CD8-positive, alpha-beta memory T cell (primary cell): ENCODE measurements at places on chromosomes 11 and 22. TPM values are rescaled to one million over a fixed set of nuclear protein-coding genes. Genes with fewer than 3 reads are reported as not detected.

DNA sequence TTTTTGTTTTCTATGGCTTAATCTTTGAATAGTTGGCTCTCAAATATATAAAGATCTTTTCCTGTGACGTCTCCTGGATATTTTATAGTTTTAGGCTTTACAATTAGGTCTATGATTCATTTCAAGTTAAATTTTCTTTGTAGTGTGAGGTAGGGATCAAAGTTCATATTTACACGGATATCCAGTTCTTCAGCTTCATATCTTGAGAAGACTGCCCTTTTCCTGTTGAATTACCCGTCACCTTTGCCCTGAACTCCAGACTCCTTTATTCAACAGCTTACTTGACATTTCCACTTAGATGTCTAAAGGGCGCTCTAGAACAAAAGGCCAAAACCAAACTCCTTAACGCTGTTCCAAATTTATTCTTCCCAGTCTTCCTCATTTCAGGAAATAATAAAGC, 51.7 kb downstream of the TTC17 start:
- H3K27me3 ChIP-seq = no peaks in the 10 kb centered on the region
- H3K4me1 ChIP-seq = no peaks in the 10 kb centered on the region
- DNase-seq = no peak
- peaks cover 47% of the 10 kb centered on the region for H3K36me3 ChIP-seq
- H3K27ac ChIP-seq = no peak overlapping the region

DNA sequence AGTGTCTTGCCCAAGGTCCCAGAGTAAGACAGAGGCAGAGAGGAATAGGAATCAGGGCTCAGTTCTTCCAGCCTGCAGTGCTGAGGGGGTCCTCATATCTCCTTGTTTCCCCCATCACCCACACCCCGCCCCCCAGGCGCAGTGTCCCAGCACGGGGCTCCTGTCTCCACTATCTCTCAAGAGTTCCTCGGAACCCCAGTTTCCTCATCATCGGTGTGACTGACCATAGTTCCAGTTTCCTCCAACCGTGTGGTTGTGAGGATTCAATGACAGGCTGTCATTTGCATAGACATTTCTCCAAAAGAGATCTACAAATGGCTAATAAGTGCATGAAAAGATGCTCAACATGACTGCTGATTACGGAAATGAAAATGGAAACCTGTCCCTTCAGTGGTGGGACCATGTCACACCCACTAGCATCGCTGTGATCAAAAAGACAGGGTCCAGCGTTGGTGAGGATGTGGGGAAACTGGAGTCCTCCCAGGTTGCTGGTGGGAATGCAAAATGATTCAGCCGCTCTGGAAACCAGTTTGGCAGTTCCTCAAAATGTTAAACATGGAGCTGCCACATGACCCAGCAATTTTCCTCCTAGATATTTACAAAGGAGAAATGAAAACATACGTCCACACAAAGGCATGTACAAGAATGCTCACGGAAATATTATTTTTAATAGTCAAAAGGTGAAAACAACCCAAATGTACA, 31.8 kb upstream of the PDGFB start:
- H3K4me3 ChIP-seq = no peak overlapping the region
- no peaks in the 10 kb centered on the region for H3K36me3 ChIP-seq
- H3K27me3 ChIP-seq = peaks cover 5% of the 10 kb centered on the region
- no peaks in the 10 kb centered on the region for H3K4me1 ChIP-seq

DNA sequence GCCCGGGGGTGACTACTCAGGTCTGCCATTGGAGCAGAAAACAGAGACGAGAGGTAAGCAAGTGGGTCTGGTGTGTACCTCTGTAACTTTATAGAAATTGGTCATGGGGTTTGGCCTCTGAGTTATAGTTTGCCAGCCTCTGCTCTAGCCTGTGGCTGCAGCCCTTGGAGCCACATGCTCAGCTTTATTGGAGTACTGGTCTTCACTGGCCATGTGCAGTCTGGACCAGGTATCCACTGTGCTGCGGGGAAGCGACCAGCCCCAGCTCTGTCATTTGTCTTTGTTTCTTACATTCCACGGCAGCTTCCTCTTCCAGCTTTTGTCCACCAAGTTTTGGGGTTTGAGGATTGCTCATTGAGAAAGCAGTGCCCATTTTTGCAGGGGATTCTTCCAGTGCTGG, 453.4 kb downstream of the TBC1D22A start:
- H3K36me3 ChIP-seq = no peaks in the 10 kb centered on the region
- no peak overlapping the region for H3K27ac ChIP-seq
- H3K4me1 ChIP-seq = no peaks in the 10 kb centered on the region

DNA sequence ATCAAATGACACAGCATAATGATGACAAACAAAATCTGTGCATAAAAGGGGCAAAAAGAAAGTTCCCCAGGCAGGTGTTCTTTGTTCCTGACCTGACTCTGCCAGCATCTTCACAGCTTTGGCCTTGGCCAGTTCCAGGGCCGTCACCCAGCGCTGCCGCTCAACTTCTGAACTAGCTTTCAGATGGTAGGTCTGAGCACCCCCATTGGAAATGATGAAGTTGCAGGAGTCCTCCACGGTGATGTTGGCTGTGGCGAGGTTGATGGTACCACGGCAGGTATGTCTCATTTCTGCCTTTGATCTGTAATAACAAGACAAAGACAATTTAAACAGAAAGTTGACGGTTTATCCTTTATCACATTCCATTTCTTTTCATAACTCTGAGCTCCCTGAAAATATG, 5.3 kb downstream of the OSBP start:
- peaks cover 31% of the 10 kb centered on the region for H3K4me1 ChIP-seq
- no peak overlapping the region for H3K27ac ChIP-seq
- no peaks in the 10 kb centered on the region for H3K27me3 ChIP-seq
- no peak for DNase-seq
- H3K4me3 ChIP-seq = no peak overlapping the region
- peaks cover 42% of the 10 kb centered on the region for H3K36me3 ChIP-seq

GRCh38 chr22:45970705-45971407, 6.1 kb downstream of the WNT7B start:
- no peak overlapping the region for H3K27ac ChIP-seq
- no peaks in the 10 kb centered on the region for H3K36me3 ChIP-seq
- no peak for DNase-seq
- H3K4me3 ChIP-seq = no peak overlapping the region

The EXPH5 gene
- polyA plus RNA-seq = 0.60 TPM

DNA sequence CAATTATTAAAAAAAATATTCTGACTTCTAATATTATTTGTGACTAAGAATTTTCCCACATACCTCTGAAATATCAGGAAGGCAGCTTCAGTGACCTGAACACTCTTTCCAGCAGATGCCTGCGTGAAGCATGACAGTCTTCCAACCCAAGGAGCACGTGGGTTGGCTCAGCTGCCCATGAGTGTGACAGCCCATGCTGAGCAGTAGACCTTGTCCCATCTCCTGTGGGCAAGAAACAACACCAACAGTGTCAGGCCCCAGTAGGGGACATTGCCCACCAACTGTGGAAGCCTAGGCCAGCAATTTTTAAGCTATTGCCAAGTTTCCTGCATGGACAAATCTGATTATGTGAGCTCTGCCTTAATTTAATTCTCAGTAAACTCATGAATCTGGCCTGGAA, 66.4 kb upstream of the OLFML1 start:
- no peaks in the 10 kb centered on the region for H3K36me3 ChIP-seq
- H3K4me3 ChIP-seq = no peak overlapping the region
- no peaks in the 10 kb centered on the region for H3K27me3 ChIP-seq
- no peak for DNase-seq
- peaks cover 12% of the 10 kb centered on the region for H3K4me1 ChIP-seq

The DNAJB13 gene
- not detected for polyA plus RNA-seq

GRCh38 chr22:22909605-22910271, 22.1 kb downstream of the IGLL5 start:
- no peaks in the 10 kb centered on the region for H3K4me1 ChIP-seq
- H3K27ac ChIP-seq = no peak overlapping the region
- DNase-seq = no peak
- no peaks in the 10 kb centered on the region for H3K36me3 ChIP-seq
- no peak overlapping the region for H3K4me3 ChIP-seq

The DGAT2 gene
- polyA plus RNA-seq = not detected

DNA sequence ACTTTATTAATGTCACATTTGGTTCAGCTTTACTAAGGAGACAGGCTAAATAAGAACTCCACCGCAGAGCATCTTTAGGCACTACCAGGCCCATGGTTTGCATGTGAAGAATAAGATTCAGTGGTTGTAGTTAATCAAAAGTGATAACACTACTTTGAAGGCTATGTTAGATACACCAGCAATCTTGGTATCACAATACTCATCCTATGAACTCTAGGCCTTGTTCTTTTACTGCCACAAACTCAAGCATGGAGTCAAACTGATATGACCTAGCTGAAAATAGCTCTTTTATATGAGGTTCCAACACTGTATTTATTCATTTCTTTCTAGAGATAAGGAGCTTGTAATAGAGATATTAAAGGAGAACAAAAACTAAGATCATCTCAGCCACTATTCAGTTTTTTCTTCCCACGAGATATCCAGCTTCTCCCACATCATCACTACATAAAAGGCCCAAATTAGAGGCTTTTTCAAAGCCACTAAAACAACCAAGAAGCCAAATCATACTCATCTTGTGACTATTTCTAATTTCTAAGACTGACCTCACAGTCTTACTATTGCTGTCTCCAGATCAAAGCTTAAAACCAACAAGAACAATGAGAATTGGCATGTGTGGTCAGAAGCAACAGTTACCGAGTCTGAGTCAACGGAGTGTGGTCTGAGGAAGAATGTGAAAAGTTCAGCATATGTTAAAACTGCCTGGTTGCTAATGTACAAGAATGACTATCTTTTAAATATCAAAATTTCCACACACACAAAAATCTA, 25.1 kb upstream of the GUCY1A2 start:
- H3K4me1 ChIP-seq = no peaks in the 10 kb centered on the region
- no peak overlapping the region for H3K27ac ChIP-seq
- H3K27me3 ChIP-seq = no peaks in the 10 kb centered on the region

The DSCAML1 gene
- polyA plus RNA-seq = not detected

- H3K4me3 ChIP-seq = no peak overlapping the region
- peaks cover 29% of the 10 kb centered on the region for H3K4me1 ChIP-seq
- H3K27me3 ChIP-seq = no peaks in the 10 kb centered on the region
- H3K27ac ChIP-seq = no peak overlapping the region
These were observed 11.9 kb downstream of the IPO7 start for GRCh38 chr11:9396310-9396709.

The DEUP1 gene
- not detected for polyA plus RNA-seq

- DNase-seq = no peak
- H3K4me1 ChIP-seq = peaks cover 10% of the 10 kb centered on the region
- no peak overlapping the region for H3K4me3 ChIP-seq
- no peaks in the 10 kb centered on the region for H3K36me3 ChIP-seq
- H3K27ac ChIP-seq = no peak overlapping the region
These were observed 22.2 kb downstream of the FLRT1 start for GRCh38 chr11:64057890-64058289.

DNA sequence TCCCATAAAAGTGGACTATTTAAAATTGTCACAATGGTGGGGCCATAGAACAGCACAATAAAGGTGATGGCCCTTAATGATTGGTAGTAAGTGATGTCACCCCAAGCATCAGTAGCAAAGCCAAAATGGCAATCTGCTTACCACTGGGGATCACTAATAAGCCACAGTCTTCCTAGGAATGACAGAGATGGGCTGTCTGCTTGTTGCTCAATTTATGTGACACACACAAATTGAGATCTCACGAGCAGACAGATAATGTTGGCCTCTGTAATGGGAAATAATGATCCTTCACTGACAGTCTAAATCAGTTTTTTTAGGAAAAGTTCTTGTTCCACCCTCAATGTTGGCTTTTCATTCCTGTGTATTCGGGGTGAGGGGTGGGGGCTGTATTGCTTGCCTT, 515.1 kb downstream of the BRD1 start:
- H3K4me3 ChIP-seq = no peak overlapping the region
- H3K27me3 ChIP-seq = no peaks in the 10 kb centered on the region
- no peaks in the 10 kb centered on the region for H3K36me3 ChIP-seq
- H3K4me1 ChIP-seq = no peaks in the 10 kb centered on the region
- no peak overlapping the region for H3K27ac ChIP-seq

DNA sequence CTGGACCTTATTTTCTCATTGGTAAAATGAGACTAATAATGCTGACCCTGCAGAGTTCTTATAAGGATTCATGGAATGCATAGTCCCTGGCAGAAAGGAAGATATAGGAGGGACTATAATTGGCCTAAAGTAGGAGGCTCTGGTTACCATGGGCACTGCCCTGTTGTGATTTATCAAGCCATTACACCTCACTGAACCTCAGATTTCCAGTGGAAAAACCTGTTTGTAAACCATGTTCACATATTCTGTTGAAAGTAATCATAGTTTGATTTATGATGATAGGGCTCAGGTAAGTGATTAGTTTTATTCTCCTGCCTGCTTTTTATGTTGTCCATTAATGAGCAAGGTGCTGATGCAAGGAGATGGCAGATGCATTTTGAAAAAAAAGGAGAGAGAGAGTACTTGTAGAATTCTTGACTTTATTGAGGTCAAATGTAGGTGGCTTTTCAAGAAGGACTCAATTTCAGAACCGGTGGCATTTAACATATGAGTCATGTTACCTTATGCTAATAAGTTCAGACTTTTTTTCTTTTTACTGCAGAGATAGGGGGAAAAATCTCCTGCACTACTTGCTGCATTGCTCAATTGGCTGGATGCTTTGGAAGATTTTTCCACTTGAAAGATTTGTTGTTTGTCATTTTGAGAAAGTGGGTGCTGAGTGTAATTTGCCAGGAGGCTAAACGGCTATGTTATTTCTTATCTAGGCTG, 14.6 kb downstream of the NF2 start:
- no peak overlapping the region for H3K4me3 ChIP-seq
- H3K36me3 ChIP-seq = no peaks in the 10 kb centered on the region
- H3K27ac ChIP-seq = no peak overlapping the region
- H3K4me1 ChIP-seq = peaks cover 16% of the 10 kb centered on the region

The MRGPRE gene
- polyA plus RNA-seq = not detected

DNA sequence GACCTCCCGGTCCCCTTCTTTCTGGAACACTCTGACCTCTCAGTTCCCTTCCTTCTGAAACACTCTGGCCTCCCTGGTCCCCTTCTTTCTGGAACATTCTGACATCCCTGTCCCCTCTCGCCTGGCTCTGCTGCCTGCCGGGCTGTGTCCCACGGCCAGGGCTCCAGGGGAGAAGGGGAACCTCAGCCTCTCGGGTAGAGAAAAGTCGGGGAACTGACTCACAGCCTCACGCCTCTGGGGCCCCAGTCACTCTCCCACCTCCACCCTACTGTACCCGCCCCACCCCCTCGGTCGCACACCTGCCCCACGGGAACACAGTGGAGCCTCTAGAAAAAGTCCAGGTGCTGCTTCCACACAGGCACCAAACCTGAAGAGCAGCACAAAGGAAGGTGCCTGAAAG, 93.3 kb downstream of the BRD1 start:
- peaks cover 5% of the 10 kb centered on the region for H3K4me1 ChIP-seq
- no peak for DNase-seq
- no peak overlapping the region for H3K4me3 ChIP-seq
- H3K27me3 ChIP-seq = no peaks in the 10 kb centered on the region
